ENCODE measurements at places on chromosomes 16 and 17.
A peak's percentile ranks its signal among the peaks of the same experiment; 100 is the strongest.

GRCh38 chr17:62819511-62820221 is 11.6 kb upstream of the MARCHF10 start:
- peak; percentile 61 for DNase-seq

GRCh38 chr16:28042811-28043210 is 20.7 kb downstream of the GSG1L start:
- no peak for DNase-seq

GRCh38 chr16:23423496-23424049 is 29.4 kb downstream of the COG7 start:
- peak; percentile 64 for DNase-seq

GRCh38 chr17:15462976-15463772 is 4.2 kb downstream of the CDRT4 start:
- peak; percentile 45 for DNase-seq

- no peak for DNase-seq
Measured at GRCh38 chr16:26688699-26689098, 378.0 kb upstream of the C16orf82 start.

GRCh38 chr17:66200685-66201092 is 8.8 kb upstream of the CEP112 start:
- DNase-seq = peak; percentile 40

DNA sequence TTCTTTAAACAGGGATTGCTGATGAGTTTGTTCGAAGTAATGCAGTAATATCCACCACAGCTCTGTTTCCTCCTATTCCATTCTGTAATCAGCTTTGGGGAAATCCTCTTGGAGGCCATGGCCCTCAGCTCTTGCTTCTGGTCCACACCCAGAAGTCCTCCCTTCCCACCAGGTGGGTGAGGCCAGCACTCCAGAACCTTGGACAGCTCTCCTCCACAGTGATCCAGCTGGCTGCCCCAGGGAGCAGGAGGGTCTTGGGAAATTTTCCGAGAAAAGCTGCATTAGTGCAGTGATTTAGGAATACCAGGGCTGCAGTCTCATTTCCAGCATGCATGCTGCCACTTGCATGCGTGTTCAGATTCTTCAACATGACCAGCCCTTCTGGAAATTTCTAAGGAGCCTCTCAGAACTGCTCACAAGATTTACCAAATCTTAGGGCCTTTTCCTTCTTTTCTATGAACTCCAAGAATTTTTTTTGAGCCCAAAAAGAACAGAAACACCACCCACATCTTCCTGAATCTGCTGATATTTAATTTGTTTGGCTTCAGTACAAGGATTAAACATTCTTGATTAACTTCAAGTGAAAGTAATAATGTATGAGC is 4.2 kb downstream of the SMPD3 start:
- DNase-seq = no peak

GRCh38 chr16:73233846-73234424 is 186.0 kb upstream of the ZFHX3 start:
- DNase-seq = no peak

Data from brain pericyte (primary cell).